ENCODE measurements at places on chromosomes 7 and 10.

- DNase-seq = no peak
Observed at GRCh38 chr10:97131666-97132065, 54.1 kb downstream of the SLIT1 start.

- DNase-seq = no peak
Observed at GRCh38 chr7:32496052-32496813, 944 bp downstream of the AVL9 start.

DNA sequence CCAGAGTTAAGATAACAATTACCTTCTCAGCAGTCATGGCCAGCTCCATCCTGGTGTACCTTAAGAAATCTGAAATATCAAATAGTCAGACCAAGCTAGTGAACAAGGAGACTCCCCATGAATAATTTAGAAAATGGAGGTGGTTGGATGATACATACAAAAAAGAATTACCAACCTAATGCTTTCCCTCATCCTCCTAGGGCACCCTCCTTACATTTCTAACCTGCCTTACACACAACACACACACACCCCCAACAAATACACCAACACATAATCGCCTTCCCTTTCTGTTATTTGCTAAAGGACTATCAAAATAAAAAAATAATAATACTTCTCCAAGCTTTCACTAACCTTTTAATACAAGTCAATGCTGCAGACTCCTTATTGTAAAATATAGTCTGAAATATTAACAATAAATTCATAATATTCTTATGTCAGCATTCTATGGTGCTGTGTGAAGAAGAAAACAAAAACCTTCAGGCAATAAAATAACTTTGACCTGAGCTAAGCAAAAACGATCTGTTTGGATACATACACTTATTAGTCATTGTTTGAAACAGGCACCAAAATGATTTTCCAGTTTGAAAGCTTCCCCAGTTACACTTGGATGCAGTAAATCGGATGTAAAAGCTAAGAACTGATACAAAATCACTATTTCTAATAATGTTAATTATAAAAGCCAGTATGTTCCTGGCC lies 3.4 kb downstream of the TWIST1 start:
- DNase-seq = no peak

GRCh38 chr7:7803715-7804178 lies 85.3 kb upstream of the RPA3 start:
- DNase-seq = no peak

- DNase-seq = no peak
Observed at GRCh38 chr10:23975431-23975830, 233.5 kb upstream of the KIAA1217 start.

DNA sequence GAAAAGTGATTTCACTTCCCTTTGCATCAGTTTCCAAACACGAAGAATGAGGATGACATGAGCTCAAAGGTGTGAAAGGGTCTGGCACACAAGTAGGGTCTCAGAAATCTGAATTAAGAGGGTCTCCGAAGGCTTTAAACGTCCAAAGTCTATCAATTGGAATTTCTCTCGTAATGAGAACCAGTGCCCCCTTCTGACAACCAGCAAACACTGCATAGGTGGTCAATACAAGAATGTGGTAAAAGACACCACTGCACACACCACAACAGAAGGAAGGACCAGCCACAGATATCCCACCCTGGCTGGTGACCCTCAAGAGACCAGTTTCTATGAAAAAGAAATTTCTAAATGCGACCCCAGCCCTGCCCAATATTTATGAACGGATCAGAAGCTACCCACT lies 78.1 kb downstream of the CALN1 start:
- peak; percentile 17 for DNase-seq

- DNase-seq = no peak
Observed at GRCh38 chr10:75744261-75744660, 312.8 kb downstream of the LRMDA start.

DNA sequence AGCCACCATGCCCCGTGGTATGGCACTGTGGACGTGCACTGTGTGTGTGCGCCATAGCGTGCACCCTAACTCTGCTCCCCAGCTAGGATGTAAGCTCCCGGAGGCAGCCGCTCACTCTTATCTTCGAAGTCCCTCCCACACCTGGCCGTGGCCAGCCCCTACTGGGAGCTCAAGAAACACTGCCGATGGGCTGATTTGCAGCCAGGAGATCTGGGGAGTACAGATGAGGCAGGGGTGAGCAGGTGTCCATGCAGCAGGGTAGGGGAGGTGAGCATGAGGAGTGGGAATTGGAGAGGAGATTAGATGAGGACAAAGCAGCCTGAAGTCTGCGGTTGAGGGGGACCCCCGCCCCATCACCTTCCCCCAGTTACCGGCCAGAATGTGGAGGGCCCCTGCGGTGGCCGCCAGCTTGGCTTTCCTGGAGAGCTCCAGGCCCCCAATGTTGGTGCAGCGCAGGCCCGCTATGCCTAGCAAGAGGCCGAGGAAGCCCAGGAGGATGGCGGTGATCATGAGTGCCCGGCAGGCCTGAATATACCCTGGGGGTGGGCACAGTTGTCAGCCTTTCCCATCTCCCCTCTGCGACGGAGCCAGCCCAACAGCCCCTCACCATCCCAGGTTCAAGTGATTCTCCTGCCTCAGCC lies 3.6 kb downstream of the CLDN15 start:
- no peak for DNase-seq

DNA sequence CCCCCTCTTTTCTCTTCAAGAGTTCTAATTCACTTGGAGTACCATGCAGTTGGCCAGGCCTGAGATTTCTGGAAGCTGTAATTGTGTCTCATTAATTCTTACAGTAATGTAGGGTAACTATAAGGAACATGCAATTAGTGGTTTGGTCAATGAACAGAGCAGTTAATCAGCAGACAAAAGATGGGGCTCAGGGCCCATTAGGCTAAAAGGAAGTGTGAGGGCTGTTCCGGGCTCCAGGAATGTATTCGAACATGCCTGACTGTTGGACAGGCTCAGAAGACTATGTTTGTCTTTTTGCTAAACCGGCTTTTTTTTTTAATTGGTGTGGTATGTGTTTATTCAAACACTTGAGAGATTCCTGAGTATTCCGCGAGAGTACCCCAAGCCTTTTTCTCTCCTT lies 42.5 kb upstream of the FZD8 start:
- DNase-seq = no peak

DNA sequence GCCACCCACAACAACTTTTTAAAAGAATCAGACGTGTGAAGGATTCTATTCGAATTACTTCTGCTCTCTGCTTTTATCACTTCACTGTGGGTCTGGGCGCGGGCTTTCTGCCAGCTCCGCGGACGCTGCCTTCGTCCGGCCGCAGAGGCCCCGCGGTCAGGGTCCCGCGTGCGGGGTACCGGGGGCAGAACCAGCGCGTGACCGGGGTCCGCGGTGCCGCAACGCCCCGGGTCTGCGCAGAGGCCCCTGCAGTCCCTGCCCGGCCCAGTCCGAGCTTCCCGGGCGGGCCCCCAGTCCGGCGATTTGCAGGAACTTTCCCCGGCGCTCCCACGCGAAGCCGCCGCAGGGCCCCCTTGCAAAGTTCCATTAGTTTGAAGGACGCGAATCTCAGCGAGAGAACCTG lies 461 bp upstream of the HTRA1 start:
- DNase-seq = no peak

GRCh38 chr10:10891124-10892082 lies 126.3 kb upstream of the CELF2 start:
- no peak for DNase-seq

GRCh38 chr10:126270111-126270510 lies 118.2 kb downstream of the ADAM12 start:
- no peak for DNase-seq

DNA sequence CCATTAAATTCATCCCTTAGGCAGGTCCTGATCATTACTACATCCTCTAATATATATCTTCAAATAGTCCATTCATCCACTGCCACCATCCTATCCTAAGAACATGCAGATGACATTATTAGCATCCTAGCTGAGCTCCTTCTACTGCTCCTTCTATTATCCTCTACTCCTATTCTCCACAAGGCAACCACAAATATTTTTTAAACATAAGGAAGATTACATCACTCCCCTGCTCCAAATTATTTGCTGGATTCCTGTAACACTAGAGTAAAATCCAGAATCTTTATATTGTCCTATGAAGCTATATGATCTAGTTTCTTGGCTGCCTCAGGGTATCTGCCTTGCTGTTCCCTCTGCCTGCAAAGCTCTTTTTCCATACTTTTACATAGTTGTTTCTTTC lies 176.3 kb upstream of the SLC26A5 start:
- DNase-seq = no peak

GRCh38 chr10:112313911-112314310 lies 30.7 kb downstream of the TECTB start:
- DNase-seq = no peak

- no peak for DNase-seq
Observed at GRCh38 chr10:33893506-33893905, 559.0 kb upstream of the NRP1 start.

DNA sequence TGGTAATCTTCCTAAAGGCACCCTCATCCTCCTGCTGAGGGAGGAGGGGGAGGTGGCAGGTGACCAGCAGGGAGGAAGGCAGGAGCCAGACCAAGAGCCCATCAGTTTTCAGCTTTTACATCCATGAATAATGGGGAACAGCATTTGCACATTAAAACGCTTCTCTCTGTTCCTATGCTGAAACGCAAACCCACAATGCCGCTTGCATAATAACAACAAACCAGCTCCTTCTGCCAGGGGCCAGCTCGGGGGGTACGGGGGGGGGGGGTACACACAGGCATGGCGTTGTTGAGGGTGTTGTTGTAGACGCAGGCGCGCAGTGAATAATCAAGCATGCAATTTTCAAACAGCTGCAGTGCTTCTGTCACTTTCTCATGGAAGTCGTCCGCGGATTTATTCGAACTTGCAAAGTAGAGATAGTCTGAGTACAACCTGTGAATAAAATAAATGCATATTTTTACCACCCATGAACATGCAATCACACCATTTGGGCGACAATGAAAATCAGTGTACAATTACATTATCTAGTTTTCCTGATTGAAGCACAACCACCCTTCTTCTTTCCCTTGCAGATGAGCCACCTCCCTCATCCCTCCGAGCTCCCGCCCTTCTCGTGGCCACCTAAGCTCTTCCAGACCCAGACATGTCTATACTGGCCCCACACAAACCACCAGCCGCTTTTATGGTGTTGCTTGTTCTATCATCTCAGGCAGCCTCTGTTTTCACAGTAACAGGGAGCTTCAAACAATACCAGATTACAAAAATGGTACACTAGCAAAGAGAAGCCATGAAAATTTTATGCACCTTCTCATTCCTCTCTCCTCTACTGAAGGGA lies 72.2 kb downstream of the CHST15 start:
- no peak for DNase-seq

GRCh38 chr7:16416289-16417282 lies 4.8 kb downstream of the CRPPA start:
- no peak for DNase-seq

GRCh38 chr10:131063311-131063710 lies 248.2 kb downstream of the TCERG1L start:
- no peak for DNase-seq

DNA sequence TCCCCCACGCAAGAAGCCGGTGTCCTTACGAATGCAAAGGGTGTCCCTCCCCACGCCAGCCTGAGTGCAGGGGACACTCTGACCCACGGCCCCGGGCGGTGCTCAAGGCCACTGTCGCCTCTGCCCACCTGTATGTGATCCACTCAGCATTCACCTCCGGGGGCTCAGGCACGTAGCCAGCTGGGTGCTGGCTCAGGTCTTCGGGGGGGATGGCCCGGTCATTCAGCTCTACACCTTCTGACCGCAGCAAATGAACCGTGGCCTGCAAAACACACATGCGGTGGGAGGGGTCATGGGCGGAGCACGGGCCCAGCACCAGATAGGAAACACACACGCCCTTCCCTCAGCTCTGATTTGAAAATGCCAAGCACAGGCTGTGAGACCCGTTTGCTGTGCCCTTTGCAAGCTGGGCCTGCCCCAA lies 25.9 kb downstream of the CFAP46 start:
- no peak for DNase-seq

DNA sequence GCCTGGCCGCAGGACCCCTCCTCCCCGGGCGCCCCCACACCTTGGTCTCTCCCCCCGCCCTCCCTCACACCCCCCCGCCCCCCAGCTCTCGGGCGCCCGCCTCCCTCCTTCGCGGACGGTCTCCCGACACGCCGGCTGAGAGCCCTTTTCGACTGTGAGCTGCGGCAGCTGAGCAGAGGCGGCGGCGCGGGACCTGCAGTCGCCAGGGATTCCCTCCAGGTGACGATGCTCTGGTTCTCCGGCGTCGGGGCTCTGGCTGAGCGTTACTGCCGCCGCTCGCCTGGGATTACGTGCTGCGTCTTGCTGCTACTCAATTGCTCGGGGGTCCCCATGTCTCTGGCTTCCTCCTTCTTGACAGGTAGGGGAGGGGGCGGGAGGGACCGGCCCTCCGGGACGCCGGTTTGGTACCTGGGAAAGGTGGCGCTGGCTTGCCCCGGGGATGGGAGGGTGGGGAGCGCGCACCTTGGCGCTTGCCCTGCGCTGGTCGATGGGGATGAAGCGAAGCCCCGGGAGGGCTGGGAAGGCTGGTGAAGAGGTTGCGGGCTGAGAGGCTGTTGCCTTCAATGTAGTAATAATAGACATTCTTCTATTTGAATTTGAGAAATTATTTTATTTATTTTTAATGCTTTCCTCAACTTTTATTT lies at the start of gene BMPER:
Gene BMPER (plus strand): TSS at position 151 of the 644 bp plus-strand sequence. CDS start 75 bp downstream, at position 226.
- peak; percentile 51 for DNase-seq

DNA sequence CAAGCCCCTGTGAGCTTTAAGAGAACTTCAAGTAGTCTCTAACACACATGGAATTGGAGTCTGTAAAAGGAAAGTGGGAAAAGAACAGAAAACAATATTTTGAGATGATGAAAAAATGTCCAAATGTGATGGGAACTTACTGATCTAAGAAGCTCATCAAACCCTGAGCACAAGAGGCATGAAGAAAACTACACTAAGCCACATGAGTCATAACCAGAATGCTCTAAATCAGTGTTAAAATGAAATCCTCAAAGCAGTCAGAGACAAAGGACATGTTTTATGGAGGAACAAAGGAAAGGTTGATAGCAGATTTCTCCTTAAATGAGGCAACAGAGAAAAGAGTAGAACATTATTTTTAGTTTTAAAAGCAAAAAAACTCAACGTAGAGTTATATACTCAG lies 37.2 kb downstream of the ZNF33A start:
- no peak for DNase-seq

DNA sequence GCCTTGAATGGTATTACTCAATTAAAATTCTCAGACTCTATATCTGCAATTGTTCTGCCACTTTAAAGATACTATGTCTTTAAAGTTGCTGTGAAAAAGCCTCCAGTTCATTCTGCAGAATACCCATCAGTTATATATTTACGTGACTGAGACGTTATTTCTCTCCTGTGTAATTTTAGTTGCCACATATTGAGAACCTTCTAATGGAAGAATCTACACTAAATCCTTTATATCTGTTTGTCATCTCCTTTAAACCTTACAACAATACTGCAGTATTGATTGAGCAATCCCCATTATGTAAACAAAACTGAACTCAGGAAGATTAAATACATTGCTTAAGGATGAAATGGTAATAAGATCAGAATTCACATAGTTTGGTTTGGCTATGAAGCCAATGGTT lies 30.0 kb downstream of the GPR141 start:
- DNase-seq = no peak

DNA sequence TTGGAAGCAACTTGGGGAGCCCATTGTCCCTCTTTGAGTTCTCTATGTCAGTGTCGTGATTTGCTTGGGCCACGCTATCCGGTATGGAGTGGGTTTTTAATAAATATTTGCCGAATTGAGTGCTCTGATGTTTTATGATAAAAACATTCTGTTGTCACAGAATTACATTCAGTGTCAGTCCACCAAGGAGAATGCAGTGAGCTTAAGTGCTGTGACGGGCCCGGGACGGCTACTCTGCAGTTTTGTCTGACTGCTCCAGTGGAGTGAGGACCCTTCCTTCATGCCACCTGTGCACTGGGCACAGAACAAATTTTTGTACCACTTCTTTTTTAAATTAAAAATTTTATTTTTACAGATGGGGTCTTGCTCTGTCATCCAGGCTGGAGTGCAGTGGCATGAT lies 76.0 kb downstream of the CARD11 start:
- DNase-seq = peak; percentile 3
